ENCODE measurements at places on chromosomes 3 and 15.

GRCh38 chr3:129560911-129561594 lies 18.1 kb downstream of the H1-8 start:
- DNase-seq = peak; percentile 48

- DNase-seq = peak; percentile 46
These were observed 73.8 kb upstream of the HEG1 start for GRCh38 chr3:125129512-125129997.

- no peak for DNase-seq
These were observed 23.4 kb downstream of the PLA2G4D start for GRCh38 chr15:42070976-42071350.

DNA sequence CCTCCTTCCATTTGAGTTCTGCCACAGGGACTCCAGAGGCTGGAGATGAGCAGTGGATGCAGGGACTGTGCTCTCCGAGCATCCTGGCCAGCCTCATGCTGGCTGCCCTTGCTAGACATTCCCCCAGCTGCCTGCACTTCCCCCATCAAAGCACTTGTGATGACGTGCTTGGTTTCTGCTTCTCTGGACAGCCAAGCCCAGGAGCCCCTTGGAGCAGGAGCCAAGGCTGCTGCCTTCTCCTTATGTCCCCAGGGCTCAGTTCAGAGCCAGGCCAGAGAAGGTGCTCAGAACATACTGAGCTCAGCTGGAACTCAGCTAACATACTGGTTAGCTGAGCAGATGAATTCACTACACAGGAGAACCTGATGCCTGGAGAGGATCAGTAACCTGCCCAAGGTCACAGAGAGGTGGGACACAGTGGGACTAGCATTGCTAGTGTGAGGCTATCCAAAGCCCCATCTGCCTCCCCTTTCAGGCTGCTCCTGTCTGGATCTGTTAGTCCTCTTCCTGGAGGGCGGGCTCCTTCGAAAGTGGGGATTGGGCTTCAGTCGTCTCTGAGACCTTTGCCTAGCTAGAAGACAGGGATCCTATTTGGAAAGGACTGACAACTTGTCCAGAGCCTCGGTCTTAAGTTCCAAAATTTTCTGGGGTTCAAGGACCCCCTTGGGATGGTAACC lies 4.3 kb downstream of the PCBP4 start:
- peak; percentile 40 for DNase-seq

- DNase-seq = no peak
These were observed 313.4 kb upstream of the LRRFIP2 start for GRCh38 chr3:37487785-37488184.

GRCh38 chr3:113304856-113305540 lies 93.6 kb downstream of the BOC start:
- peak; percentile 23 for DNase-seq

- DNase-seq = no peak
These were observed 203.2 kb upstream of the ICE2 start for GRCh38 chr15:60682115-60682514.

- DNase-seq = no peak
These were observed 37.5 kb downstream of the TSPAN3 start for GRCh38 chr15:77033417-77033728.

Measured in ELF-1 (cell line).